ENCODE measurements at places on chromosomes 4 and X.

- no peaks in the 10 kb centered on the region for H3K4me1 ChIP-seq
- H3K27ac ChIP-seq = no peak overlapping the region
- no peaks in the 10 kb centered on the region for H3K36me3 ChIP-seq
- no peak overlapping the region for H3K4me3 ChIP-seq
- H3K27me3 ChIP-seq = no peaks in the 10 kb centered on the region
- no peak for DNase-seq
Measured at GRCh38 chr4:20813700-20814099, 113.4 kb downstream of the PACRGL start.

- no peak for DNase-seq
- no peak overlapping the region for H3K4me3 ChIP-seq
- no peaks in the 10 kb centered on the region for H3K4me1 ChIP-seq
- H3K36me3 ChIP-seq = no peaks in the 10 kb centered on the region
- no peak overlapping the region for H3K27ac ChIP-seq
Measured at GRCh38 chrX:77694491-77694890, 91.5 kb downstream of the ATRX start.

GRCh38 chr4:110704748-110705439 is 82.0 kb upstream of the PITX2 start:
- H3K4me1 ChIP-seq = no peaks in the 10 kb centered on the region
- no peak overlapping the region for H3K27ac ChIP-seq
- no peak overlapping the region for H3K4me3 ChIP-seq
- H3K27me3 ChIP-seq = no peaks in the 10 kb centered on the region
- no peak for DNase-seq

GRCh38 chr4:47650584-47651130 is 165.6 kb downstream of the ATP10D start:
- H3K4me3 ChIP-seq = no peak overlapping the region
- no peaks in the 10 kb centered on the region for H3K27me3 ChIP-seq
- H3K27ac ChIP-seq = no peak overlapping the region
- DNase-seq = no peak
- H3K4me1 ChIP-seq = no peaks in the 10 kb centered on the region

GRCh38 chr4:8355306-8355705 is 85.2 kb downstream of the ACOX3 start:
- H3K4me1 ChIP-seq = peaks cover 12% of the 10 kb centered on the region
- H3K4me3 ChIP-seq = no peak overlapping the region
- no peaks in the 10 kb centered on the region for H3K36me3 ChIP-seq
- DNase-seq = no peak

- no peaks in the 10 kb centered on the region for H3K4me1 ChIP-seq
- no peak for DNase-seq
- no peak overlapping the region for H3K4me3 ChIP-seq
- no peak overlapping the region for H3K27ac ChIP-seq
- H3K36me3 ChIP-seq = no peaks in the 10 kb centered on the region
Measured at GRCh38 chrX:151336809-151337208, 60.2 kb upstream of the VMA21 start.

DNA sequence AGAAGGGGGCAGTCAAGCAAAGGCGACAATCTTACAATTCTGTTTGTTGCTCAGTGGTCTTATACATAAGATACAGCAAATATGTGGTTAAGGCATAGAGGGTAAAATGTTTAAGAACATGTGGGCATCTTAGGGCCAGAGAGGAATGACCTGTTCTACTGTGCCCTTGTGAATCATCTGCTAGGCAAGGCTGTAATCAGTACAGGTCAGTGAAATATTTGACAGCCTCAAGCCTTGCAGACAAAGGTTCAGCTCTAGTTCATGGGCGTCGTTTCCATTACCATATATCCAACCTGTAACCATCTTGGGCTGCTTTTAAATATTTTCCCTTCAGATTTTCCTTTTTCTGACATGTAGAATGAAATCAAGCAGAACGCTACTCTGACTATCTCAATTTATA is 37.3 kb downstream of the AGA start:
- no peaks in the 10 kb centered on the region for H3K4me1 ChIP-seq
- no peak overlapping the region for H3K27ac ChIP-seq
- H3K4me3 ChIP-seq = no peak overlapping the region
- no peaks in the 10 kb centered on the region for H3K36me3 ChIP-seq
- no peaks in the 10 kb centered on the region for H3K27me3 ChIP-seq
- DNase-seq = no peak

- H3K4me3 ChIP-seq = no peak overlapping the region
- DNase-seq = no peak
- no peak overlapping the region for H3K27ac ChIP-seq
- no peaks in the 10 kb centered on the region for H3K36me3 ChIP-seq
Measured at GRCh38 chrX:148878371-148878770, 378.0 kb downstream of the AFF2 start.

DNA sequence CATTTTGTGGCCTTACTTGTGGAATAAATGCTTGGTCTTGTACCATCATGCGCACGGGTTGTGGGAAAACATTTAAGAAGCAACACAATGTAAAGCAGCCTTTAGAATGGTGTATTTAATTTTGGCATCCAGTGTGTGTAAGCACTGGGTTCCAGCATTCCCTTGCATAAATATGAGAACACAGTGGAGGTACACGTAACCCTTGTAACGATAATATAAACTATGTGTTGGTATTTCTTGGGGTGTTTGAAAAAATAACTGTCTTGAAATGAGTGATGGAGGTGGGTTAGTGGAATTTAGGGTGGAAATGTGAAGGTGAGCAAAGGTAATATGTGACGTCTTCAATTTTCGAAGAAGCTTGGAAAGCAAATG is 2.1 kb downstream of the DCUN1D4 start:
- no peaks in the 10 kb centered on the region for H3K4me1 ChIP-seq
- peak overlapping the region; percentile 98 for H3K27ac ChIP-seq
- no peaks in the 10 kb centered on the region for H3K36me3 ChIP-seq
- H3K4me3 ChIP-seq = peak overlapping the region; percentile 74
- no peak for DNase-seq

DNA sequence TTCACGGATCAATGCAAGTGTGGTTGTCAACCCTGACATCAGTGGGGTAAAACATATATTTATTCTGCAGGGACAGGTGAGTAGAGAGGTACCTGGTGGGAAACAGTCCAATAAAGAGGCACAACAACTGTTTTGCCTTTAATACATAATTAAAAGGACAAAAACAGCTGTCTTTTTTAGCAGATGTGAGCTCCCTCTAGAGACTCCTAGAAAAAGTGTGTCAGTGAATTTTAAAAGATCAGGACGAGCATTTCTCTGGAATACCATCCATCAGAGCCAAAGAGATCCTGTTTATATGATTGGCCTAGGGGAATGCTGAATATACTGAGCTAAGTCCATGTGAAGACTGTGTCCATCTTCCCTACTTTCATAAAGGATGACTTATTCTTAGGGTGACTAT is 58.3 kb downstream of the TMEM144 start:
- no peaks in the 10 kb centered on the region for H3K27me3 ChIP-seq
- no peak overlapping the region for H3K4me3 ChIP-seq
- no peak overlapping the region for H3K27ac ChIP-seq
- DNase-seq = no peak
- H3K4me1 ChIP-seq = no peaks in the 10 kb centered on the region
- H3K36me3 ChIP-seq = no peaks in the 10 kb centered on the region

DNA sequence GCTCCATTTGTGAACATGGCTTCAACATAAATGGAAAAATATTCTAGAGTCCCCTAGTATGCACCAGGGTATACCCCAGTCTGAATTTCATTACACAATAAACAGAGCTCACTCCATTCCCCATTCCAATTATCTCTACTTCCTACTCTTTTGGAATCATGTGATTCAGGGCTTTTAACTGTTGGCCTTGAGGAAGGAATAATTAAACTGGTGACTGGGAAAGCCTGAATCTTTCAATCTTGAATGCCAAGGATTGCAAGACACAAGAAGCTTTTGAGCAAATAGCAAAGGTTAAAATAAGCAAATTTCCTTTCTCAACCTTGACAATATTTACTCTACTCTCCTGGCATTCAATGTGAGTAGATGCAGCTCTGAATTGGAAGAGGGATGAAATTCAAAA is 77.5 kb upstream of the INPP4B start:
- no peaks in the 10 kb centered on the region for H3K27me3 ChIP-seq
- no peak for DNase-seq
- H3K36me3 ChIP-seq = no peaks in the 10 kb centered on the region
- H3K4me3 ChIP-seq = no peak overlapping the region

DNA sequence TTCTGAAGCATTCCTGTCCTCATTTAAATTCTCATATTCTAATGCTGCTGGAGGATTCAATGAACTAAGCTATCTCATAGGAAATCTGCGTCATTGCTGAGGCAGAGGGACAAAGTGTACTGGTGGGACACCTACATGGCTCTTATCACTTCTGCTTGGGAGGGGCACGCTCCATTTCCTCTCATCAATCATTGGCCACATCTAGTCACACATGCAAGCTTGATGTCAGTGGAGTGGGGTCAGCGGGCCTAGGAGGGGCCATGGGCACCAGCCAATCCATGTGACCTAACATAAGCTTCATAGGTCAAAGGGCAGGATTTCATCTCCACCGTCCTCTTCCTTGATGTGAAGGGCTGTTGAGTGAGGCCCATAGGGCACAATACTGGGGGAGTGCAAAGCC is 21.4 kb downstream of the BEX3 start:
- H3K27me3 ChIP-seq = no peaks in the 10 kb centered on the region
- no peaks in the 10 kb centered on the region for H3K36me3 ChIP-seq
- no peak overlapping the region for H3K4me3 ChIP-seq
- no peaks in the 10 kb centered on the region for H3K4me1 ChIP-seq

DNA sequence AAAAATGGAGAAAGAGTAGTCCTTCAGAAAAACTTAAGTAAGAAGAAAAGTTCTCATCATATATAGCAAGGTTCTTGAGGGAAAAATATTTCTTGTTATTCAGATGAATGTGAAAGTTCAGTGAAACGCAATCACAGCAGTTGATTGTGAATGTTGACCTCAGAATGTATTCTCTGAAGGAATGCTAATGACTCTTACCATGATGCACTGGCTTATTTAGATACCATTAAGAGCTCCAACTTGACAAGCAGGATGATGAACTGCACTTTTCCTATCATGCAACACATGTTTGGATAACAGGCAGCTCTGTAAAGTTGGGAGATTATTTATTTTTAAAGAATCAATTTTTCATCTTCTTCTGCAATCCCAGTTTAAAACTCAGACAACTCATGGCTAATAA is 115.5 kb upstream of the MYOZ2 start:
- no peaks in the 10 kb centered on the region for H3K36me3 ChIP-seq
- DNase-seq = no peak
- peaks cover 34% of the 10 kb centered on the region for H3K4me1 ChIP-seq
- no peaks in the 10 kb centered on the region for H3K27me3 ChIP-seq

DNA sequence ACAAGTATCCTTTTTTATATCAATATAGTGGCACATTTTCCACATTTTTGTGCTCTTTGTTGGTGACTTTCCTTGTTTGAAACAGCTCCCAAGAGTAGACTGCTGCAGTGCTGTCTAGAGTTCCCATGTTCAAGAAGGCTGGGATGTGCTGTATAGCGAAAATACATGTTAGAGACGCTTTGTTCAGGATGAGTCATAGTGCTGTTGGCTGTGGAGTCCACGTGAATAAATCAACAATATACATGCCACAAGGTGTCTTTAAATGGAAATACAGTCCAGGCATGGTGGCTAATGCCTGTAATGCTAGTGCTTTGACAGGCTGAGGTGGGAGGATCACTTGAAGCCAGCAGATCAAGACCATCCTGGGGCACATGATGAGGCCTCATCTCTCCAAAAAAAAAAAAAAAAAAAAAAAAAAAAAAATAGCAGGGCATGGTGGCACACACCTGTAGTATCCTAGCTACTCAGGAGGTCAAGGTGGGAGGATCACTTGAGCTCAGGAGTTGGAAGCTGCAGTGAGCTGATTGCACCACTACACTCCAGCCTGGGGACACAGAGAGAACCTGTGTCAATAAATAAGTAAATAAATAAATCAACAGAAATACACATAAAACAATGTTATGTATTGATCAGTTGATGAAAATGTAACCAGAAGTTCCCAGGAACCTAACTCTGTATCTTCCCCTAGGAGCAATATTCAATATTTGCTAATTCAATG is 256.8 kb upstream of the STS start:
- no peaks in the 10 kb centered on the region for H3K27me3 ChIP-seq
- H3K36me3 ChIP-seq = no peaks in the 10 kb centered on the region
- no peak for DNase-seq
- H3K4me3 ChIP-seq = no peak overlapping the region

DNA sequence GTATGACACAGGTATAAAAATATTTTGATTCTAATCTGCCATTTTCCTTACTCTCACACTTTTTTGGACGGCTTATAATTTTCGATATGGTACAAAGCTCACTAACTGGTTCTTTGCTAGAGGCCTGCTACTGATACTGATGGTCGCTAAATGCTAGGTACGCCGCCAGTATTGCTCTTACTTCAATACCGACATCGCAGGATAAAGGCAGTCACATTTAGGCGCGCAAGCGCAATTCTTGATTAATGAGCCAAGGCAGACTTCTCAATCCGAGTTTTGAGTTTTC is 557 bp upstream of the USP38 start:
- H3K4me1 ChIP-seq = peaks cover 22% of the 10 kb centered on the region
- DNase-seq = no peak
- H3K4me3 ChIP-seq = peak overlapping the region; percentile 77
- H3K36me3 ChIP-seq = no peaks in the 10 kb centered on the region

DNA sequence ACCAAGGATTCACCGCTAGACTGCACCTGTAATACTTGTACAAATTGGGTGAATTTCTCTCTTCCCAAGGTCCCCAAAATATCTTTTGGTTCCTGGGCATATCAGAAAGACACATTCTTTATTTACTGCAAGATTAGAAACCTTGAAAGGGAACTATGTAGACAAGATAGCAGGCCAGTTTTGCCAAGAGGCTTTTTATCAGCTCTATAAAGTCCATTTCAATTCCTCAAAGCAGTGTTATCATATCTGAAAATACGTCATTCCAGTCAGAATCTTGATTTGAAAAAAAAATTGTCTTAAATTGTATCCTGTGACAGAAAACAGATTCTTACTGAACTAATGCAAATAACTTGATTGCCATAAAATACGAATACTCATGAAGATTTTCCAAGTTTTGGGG is 37.0 kb upstream of the NSG1 start:
- no peaks in the 10 kb centered on the region for H3K36me3 ChIP-seq
- no peak overlapping the region for H3K4me3 ChIP-seq
- no peaks in the 10 kb centered on the region for H3K27me3 ChIP-seq
- H3K27ac ChIP-seq = no peak overlapping the region
- H3K4me1 ChIP-seq = no peaks in the 10 kb centered on the region

DNA sequence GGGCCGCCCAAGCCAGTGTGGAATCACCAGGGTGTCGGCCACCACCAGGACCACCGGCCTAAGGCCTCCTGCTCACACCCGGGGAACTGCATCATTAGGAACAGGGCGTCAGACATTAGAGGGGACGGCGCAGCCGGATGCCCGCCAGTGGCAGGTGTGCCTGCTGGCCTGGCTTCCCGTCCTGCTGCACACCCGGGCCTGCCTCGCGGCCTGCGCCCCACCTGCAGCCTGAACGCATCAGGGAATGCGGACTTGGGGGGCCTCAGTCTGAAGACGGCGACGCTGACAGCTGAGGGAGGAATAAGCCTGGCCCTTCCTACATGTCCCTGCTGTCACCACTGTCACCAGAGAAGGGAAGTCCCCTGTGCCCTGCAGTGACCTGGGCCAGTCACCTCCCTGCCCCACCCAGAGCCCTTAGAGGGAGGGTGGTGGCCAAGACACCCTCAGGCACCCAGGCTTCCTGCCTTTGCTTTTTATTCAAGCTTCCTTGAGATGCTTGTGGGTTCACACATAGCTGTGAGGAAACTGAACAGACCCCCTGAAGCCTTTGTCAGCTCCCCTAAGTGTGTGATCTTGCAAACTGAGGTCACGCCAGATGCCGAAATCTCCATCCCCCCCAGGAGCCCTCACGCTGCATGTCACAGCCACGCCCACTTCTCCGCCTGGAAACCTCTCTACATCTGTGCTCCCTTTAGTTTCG is 3.2 kb downstream of the DGKQ start:
- peaks cover 9% of the 10 kb centered on the region for H3K4me1 ChIP-seq
- no peaks in the 10 kb centered on the region for H3K27me3 ChIP-seq
- H3K4me3 ChIP-seq = no peak overlapping the region

All from ascending aorta (tissue), 2 donors.